Stimulated activated CD8-positive, alpha-beta memory T cell treated with anti-CD3 and anti-CD28 coated beads, Interleukin-4, amount 100 ng/mL, for 48 hours (primary cell): ENCODE measurements at places on chromosomes 11 and 22.

GRCh38 chr11:86801364-86801763 is 1.0 kb downstream of the PRSS23 start:
- no peak for DNase-seq

DNA sequence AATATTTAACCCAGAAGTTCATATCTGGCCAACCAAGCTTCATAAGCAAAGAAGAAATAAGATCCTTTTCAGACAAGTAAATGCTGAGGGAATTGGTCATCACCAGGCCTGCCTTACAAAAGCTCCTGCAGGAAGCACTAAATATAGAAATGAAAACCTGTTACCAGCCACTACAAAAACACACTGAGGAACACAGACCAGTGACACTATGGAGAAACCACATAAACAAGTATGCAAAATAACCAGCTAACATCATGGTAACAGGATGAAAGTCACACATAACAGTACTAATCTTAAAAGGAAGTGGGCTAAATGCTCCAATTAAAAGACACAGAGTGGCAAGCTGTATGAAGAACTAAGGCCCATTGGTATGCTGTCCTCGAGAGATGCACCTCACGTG is 311.4 kb downstream of the DYNC2H1 start:
- no peak for DNase-seq

- DNase-seq = no peak
These were observed 4.8 kb upstream of the NNMT start for GRCh38 chr11:114291381-114291780.

- no peak for DNase-seq
These were observed 56.1 kb upstream of the POU2AF2 start for GRCh38 chr11:111189466-111189865.

GRCh38 chr22:25076336-25076735 is 123.3 kb upstream of the CRYBB3 start:
- DNase-seq = peak; percentile 77

GRCh38 chr11:114179234-114179941 is 116.8 kb upstream of the NNMT start:
- DNase-seq = no peak

DNA sequence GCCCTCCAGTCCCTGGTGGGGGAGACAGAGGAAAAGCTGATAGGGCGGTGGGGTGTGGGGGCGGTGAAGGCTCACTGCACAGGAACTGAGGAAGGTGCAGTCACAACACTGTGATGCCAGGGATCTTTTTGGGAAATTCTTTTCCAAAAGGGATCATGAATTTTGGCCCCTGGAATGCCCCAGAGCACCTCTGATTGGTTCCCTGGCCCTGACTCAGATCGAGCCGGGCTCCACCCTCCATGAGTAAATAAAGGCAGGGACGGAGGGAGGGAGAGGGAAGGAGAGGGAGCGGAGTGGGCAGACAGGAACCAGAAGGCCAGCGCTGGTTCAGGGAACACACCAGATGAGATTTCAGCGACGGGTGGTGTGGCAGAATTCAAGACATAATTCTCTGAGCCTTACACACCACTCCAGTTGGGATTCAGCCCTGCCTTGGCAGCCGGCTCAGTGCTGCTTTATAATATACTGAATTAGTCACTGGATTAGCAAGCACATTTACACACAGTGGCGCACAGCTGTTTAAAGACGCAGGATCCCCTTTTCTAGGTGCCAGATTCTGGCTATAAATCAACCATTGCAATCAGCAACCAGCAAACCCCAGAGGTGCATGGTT is 80.3 kb downstream of the ETS1 start:
- no peak for DNase-seq

DNA sequence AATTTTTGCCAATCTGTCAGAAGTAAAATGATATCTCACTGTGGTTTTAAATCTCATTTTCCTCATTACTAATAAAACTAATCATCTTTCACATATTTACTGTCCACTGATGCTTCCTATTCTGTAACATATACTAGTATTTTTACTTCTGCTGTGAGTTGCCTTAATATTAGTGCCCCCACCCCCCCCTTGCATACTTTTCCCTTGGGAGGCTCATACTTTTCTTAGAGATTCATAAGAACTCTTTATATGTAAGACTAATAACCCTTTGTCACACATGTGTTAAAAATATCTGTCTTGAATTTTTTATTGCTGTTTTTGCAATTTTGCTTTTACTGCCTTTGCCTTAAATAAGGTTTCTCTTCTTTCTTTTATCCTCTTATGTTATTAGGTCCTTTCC is 87.2 kb downstream of the PHF21A start:
- no peak for DNase-seq

DNA sequence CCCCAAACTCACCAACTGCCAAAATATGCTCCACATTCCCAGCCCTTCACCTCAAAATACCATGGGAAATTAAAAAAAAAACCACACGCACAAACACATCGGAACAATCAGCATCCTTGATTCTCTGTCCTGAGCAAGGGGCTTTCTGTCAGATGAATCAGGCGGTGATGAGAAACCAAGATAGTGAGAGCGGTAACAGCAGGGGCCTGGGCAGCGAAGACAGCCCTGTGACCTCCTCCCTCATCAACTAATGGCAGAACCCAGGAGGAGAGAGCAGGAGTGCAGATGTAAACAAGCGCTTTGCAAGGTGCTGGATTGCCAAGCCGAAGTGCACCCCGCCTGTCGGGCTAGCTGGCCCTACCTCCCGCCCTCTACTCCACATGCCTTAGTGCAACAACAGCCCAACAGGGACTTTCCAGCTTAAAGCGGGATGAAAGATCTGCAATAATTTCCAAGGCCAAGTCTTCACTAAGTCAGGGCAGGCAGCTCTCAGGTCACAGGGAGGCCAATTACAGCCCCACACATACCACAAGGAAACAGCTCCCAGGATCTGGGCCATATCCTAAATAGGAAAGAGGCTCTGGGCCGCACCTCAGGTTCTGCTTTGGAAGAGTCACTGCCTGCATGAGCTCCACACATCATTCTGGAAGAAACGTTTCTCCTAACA is 72.2 kb upstream of the BID start:
- no peak for DNase-seq
